ENCODE measurements at places on chromosomes 1 and 21.

DNA sequence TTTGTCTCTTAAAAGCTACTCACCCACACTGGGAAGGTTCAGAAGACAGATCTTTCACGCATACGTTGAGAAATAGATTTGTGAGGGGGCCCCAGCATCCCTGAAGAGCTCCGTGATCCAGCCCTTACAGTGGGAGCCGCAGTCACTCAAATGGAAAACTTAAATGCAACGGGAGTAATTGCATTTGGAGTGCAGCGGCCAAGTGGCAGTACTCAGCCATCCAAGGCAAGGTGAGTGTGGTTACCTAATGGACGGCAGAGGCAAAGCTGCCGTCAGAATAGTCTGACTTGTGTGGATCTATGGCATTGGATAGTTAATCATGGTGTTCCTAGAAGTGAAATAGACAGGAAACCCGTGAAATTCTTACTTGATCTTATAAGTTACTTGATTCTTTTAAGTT lies 5.1 kb downstream of the SPSB1 start:
- no peak for DNase-seq

GRCh38 chr21:38787461-38788274 lies 18.1 kb upstream of the ETS2 start:
- no peak for DNase-seq

GRCh38 chr1:176241385-176242015 lies 34.4 kb upstream of the COP1 start:
- no peak for DNase-seq

DNA sequence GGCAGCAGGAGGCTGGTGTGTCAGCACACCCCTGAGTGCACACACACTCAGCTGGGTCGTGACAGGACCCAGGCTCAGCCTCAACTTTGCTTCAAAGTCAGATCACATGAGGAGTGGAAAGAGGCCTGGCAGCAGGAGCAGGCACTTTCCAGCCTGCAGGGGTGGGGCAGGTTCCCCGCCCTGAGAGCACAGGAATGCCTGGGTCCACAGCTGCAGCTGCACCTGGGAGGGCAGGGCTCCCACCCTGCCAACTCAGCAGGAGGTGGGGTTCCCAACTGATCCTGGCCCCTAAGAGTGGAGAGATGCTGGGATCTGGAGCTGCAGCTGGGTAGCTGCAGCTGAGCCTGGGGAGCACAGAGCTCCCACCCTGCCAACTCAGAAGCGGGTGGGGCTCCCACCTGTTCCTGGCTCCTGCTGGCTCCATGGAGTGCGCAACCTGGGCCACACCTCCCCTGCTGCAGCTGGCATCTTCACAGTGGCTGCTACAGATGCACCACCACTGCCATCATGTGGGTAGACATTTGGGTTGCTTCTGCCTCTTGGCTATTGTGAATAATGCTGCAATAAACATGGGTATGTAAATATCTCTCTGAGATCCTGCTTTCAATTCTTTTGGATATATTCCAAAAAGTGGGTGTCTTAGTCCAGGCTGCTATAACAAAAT lies 415.4 kb downstream of the TTLL7 start:
- no peak for DNase-seq

DNA sequence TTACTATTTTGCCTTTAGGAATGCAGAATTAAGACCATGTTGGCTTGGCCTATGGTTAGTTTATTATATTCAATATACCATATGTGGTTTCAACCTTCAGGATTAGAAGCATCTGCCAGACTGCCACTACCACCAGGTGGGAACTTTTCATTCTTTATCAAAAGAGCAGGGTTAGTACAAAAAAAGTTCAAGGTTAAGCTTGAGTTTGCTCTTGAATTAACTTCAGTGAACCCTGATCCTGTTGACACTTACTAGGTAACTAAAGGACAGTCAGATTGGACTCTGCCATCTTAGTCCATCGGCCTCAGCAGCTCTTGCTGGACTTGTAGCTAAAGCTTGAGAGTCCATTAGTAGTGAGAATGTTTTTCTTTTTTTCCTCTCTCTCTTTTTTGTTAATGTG lies 22.1 kb downstream of the CLIC4 start:
- no peak for DNase-seq

DNA sequence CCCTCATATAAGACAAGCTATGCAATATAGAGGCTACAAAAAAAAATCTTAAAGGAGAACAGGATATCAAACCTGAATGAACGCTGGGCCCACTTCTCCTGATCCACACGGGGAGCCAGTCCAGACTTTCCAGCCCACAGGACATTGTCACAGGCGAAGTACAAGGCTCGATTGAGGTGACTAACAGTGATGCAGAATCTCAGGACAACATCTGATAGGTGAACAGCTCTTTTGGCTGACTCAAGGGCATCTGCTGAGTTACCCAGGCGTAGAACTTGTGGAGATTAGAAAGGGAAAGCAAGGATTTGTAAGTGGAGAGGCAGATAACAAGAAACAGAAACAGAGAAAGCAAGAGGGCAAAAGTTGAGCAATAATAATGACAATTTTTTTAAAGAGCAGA lies 1.8 kb downstream of the PEX11B start:
- no peak for DNase-seq

DNA sequence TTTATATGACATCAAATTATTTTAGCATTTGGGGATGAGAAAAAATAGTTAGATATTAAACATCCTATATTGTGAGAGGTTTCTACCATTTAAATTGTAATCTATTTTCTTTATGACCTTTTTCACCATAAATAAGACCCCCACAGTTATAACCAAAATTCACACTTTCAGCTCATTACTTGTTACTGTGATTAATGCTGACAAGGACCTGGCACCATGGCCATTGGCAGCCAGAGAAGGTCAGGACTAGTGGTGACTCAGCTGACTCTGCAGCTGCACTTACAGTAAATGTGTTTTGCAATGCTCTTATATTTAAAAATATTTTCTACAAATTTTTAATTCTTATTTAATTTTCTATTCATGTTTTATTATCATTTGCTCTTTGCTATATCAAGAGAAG lies 133.3 kb upstream of the C1orf105 start:
- no peak for DNase-seq

GRCh38 chr1:23957096-23957495 lies 2.5 kb upstream of the PNRC2 start:
- no peak for DNase-seq

GRCh38 chr1:41476807-41477361 lies 7.6 kb downstream of the EDN2 start:
- DNase-seq: no peak

GRCh38 chr1:197321811-197322210 lies 53.8 kb downstream of the CRB1 start:
- DNase-seq: no peak

Data from vagina (tissue), 2 donors.